ENCODE measurements at places on chromosomes 5 and 9.

DNA sequence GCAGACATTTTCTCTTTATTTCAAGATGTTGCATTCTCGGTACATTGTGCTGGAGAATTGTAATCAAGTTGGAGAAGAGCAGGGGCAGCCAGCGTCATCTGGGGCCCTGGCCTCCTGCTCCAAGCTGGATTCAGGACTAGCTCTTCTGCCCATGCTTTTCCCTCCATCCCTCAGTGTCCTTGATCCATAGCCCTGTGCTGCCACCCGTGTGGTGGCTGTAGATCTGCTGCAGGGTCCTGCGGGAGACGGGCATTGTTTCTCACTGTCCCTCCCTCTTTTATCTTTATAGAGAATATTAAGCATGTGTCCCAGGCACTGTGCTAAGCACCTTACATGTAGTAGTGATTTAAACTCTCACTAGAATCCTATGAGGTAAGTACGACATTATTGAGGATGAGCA is 60.5 kb upstream of the HAND1 start:
- no peak for DNase-seq

- no peak for DNase-seq
Measured at GRCh38 chr5:42268630-42269029, 154.6 kb upstream of the GHR start.

- DNase-seq, result no peak
Measured at GRCh38 chr5:95728494-95729114, 2.5 kb upstream of the RHOBTB3 start.

DNA sequence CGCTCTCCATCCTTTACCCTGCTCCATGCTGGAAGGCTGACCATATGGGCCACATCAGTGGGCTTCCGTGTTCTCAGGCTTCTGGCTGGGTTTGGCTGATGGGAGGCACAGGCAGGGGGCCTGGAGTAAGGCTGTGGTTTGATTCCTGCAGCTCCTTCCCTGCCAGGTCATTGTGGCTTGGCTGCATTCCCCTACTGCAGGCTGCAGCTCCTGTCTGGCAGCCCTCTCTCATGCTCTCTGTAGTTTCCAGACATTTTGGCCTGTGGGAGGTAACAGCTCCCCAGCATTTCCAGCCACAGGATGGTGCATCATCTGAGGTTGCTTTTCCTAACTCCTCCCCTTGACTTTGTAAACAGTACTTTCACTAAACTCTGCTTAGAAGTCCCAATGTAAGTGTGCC is 102.0 kb upstream of the PTPN3 start:
- DNase-seq, result no peak

DNA sequence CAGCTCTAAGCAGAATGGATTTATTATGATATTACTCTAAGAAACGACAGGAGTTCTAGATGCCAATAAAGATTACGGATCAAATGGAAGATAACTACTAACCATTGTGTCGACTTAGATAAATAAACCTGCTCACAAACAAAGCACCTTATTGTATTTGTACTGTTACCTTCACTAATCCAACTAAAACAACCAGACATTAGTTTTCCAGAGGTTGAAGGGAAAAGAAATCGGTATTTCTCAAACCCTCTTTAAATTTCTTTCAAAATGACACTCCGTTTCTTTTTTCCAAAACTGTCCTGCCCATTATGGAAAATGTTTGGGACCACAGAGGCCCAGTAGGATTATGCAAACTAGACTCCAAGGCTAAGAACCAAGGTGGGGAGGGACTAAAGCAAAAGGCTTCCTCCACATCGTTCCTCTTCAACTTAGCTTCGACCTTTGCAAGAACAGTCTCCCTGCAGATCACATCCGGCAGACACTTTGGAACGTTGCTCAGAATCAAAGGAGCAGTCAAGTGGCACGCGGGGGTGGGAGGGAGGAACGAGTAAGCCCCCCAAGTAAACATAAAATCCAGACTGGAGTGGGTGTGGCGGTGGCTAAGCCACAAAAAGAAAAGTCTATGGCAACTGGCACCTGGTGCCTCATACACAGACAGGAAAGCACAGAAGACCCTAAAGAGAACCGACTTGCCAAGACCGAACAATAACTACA is 2.7 kb downstream of the MLLT3 start:
- DNase-seq, result peak; percentile 42

GRCh38 chr9:121860744-121861143 is 209.3 kb downstream of the DAB2IP start:
- no peak for DNase-seq

GRCh38 chr5:113607361-113607760 is 93.9 kb downstream of the YTHDC2 start:
- no peak for DNase-seq

DNA sequence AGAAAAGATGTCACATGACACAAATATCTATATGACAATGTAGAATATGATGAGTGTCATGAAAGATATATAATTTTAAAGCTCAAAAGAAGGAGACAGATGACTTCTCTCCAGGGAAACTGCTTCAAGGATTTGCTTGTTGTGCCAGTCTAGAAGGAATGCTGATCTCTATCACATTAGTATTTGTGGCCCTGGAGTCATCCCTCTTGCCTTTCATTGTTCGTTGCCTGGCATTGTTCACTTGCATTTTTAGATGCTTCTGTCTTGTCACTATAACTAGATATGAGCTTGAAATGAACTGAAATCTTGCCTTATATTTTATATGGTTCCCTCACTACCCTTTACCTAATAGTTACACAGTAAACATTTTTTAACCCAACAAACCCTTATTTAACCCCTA is 207.5 kb downstream of the ZNF608 start:
- DNase-seq, result no peak

GRCh38 chr9:126756238-126756637 is 48.6 kb upstream of the ZBTB43 start:
- no peak for DNase-seq

DNA sequence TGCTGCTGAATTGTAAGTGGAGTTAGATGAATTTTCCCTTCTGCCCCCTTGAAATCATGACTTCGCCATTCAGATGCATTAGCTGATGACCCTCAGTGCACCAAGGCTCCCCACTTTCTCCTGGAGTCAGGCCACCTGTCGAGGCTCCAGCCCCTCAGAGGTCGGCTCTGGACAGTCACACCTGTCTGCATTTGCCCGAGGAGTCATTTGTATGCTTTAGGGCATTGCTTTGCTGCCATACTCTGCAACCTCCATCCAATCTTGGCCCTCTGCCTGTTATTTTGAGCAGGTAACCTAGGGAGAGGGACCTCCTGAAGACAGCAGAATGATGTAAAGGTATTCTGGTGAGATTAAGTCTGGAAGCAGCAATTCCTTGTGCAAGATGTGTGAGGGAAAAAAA is 144.8 kb downstream of the MACROH2A1 start:
- DNase-seq, result no peak

DNA sequence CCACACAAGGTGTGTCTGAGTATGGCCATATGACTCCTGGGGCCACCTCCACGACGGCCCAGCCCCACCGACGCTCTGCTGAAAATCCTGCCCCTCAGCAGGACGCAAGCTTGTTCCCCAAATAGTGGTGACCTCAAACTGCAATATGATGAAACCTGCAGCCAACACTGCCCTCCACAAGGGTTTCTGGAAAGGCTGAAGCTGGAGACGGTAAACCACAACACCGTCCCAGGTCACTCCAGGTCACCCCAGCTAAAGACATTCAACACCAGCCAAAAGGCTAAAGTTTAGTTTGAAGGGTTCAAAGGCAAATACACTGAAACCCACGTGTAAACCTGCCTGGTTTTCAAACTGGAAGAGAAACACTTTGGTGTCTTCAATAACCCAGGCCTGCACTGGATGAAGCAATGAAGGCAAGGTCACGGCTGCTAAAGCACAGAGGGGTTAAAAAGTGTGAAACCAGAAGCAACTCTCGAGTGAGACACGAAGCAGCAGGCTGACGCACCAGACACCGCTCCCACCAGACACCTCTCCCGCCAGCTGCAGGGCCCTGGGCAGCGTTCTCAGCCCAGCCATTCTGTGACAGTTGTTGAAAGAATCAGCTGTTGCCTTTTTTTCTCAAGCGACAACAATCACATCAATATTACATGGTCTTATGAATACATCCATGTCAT is 1.8 kb upstream of the LHX3 start:
- no peak for DNase-seq

- no peak for DNase-seq
Measured at GRCh38 chr5:137155261-137156000, 343.7 kb downstream of the SPOCK1 start.

- no peak for DNase-seq
Measured at GRCh38 chr9:126507318-126508109, 106.2 kb upstream of the LMX1B start.

- no peak for DNase-seq
Measured at GRCh38 chr5:26579712-26580111, 458.7 kb downstream of the CDH9 start.

GRCh38 chr9:98318041-98318790 is 62.8 kb upstream of the TBC1D2 start:
- DNase-seq, result no peak

DNA sequence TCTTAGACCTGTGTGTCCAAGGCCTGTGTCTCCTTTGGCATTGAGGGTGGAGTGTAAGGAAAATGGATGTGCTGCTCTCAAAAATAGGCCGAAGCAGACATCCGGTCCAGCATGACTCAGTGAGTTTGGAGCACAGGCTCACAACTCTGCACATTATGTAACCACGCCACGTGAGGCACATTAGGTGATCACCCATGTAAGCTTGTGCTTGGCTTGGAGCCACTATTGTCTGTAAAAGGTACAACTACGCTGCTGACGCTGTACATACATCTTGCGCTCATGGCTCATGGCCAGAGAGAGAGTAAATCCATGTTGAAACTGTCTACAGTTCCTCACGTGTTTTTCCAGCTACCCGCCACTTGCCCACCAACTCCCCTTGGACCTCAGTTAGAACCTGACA is 177.5 kb downstream of the PDE4D start:
- DNase-seq, result no peak

GRCh38 chr9:96150324-96151227 is 151.4 kb downstream of the HSD17B3 start:
- DNase-seq, result no peak

DNA sequence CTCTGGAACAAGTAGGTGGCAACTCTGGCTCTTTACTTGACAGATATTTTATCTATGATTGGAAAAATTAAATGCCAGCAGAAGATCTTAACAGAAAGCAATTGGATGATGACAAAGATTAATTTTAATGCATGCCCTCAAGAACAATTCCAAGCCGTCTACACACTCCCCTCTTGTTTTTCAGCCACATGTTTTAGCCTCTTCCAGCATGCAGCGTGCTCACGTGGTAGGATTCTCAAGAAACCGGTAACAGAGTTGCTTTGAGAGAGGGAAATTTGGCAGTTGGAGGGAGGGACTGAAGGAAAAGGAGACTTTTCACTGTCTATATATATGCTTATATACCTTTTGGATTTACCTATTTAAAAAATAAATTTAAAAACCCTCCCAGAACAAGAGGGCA is 48.3 kb upstream of the FANCC start:
- DNase-seq, result no peak

GRCh38 chr5:175214152-175214551 is 229.8 kb downstream of the DRD1 start:
- no peak for DNase-seq

- DNase-seq, result no peak
Measured at GRCh38 chr9:127697575-127697974, 9.2 kb upstream of the CFAP157 start.

DNA sequence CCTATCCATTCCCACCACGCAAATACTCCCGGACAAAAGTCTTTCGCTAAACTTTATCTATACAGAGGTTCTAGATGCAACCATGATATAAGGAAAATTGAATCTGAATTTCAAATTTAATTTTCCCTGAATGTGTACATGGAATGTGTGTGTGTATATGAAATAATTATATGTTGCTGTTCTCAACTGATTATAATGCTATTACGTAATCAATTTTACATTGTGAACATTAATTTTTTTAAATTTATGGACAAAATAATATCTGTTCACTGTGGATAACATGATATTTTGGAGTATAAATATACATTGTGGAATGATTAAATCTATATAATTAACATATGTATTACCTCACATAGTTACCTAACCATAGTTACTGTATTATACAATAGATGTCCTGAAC is 1250.6 kb downstream of the EFNA5 start:
- DNase-seq, result no peak

DNA sequence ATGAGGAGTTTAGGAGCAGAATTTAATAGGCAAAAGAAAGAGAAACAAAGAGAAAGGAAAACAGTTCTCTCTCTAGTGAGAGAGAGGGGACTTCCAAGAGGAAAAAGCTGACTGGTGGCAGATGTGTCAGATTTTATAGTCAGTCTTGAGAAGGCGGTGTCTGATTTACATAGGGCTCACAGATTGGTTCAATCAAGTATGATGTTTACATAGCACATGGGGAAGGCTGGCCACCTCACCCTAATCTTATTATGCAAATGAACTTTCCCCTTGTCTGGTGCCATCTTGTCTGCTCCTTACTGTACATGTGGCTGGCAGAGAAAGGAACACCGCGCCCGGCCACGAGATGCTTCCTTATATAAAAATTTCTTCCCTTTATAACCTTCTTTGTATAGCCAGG is 24.7 kb downstream of the UNC13B start:
- no peak for DNase-seq

Data from nephron progenitor cell (in vitro differentiated cells).